Activated CD8-positive, alpha-beta memory T cell treated with anti-CD3 and anti-CD28 coated beads for 24 hours (primary cell): ENCODE measurements at places on chromosomes 12 and 14.

- no peak for DNase-seq
These were observed 708 bp upstream of the P2RX4 start for GRCh38 chr12:121209221-121209620.

DNA sequence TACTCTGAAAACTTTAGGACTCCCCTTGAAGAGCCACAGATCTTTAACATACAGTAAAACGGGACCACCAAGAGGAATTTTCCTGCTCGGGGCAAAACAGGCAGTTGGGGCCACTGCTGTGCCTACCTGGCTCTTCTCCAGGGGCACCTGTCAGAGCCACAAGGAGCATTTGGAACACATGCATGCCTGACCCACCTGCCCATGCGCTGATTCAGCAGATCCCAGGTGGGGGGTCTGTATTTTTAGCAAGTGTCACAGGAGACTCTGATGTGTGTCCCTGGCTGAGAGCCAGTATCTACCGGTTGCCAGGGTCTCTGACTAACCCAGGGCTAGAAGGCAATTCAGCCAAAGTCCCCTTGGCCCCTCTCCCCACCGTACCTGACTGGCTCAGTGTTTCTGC is 6.5 kb downstream of the CTDSP2 start:
- no peak for DNase-seq

- no peak for DNase-seq
These were observed 1.7 kb downstream of the SMOC1 start for GRCh38 chr14:69880893-69881292.

GRCh38 chr14:76131071-76131965 is 20.4 kb upstream of the GPATCH2L start:
- DNase-seq = no peak

GRCh38 chr14:22627506-22628263 is 16.5 kb downstream of the OR6J1 start:
- DNase-seq = no peak
